Sigmoid colon (tissue), 7 donors: ENCODE measurements at places on chromosomes 2 and 18.

- H3K4me3 ChIP-seq = no peak overlapping the region
- no peak for DNase-seq
- H3K36me3 ChIP-seq = no peaks in the 10 kb centered on the region
- H3K27ac ChIP-seq = no peak overlapping the region
- no peaks in the 10 kb centered on the region for H3K27me3 ChIP-seq
These were observed 24.9 kb downstream of the ASAP2 start for GRCh38 chr2:9231291-9232165.

GRCh38 chr2:239149501-239149900, 251.3 kb downstream of the HDAC4 start:
- peak overlapping the region; percentile 81 for H3K27ac ChIP-seq
- peaks cover 23% of the 10 kb centered on the region for H3K4me1 ChIP-seq
- peak; percentile 48 for DNase-seq
- H3K4me3 ChIP-seq = no peak overlapping the region

GRCh38 chr18:55950379-55951166, 362.6 kb upstream of the TCF4 start:
- no peak for DNase-seq
- H3K36me3 ChIP-seq = no peaks in the 10 kb centered on the region
- H3K4me1 ChIP-seq = no peaks in the 10 kb centered on the region
- H3K27me3 ChIP-seq = no peaks in the 10 kb centered on the region

DNA sequence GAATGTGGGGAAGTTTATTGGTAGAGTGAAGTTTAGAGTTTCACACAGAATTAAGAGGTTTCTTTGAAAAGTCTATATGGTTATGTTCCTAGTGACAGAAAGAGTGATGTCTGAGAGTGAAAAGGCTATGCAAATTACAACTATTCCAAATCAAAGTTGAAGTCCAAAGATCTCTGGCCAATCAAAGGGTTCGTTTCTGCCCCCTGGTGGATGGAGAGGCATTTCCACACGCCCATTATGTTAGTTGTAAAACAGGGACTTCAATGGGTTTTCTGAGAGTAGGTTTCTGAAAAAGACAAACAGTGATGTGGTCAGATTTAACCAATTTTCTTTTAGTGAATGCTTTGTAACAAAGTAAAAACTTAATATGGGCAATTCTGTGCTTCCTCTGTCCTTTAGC, 441.5 kb upstream of the POU3F3 start:
- H3K36me3 ChIP-seq = no peaks in the 10 kb centered on the region
- H3K27ac ChIP-seq = no peak overlapping the region
- no peak for DNase-seq
- H3K4me3 ChIP-seq = no peak overlapping the region
- H3K27me3 ChIP-seq = no peaks in the 10 kb centered on the region

- H3K4me3 ChIP-seq = no peak overlapping the region
- no peaks in the 10 kb centered on the region for H3K4me1 ChIP-seq
- H3K36me3 ChIP-seq = no peaks in the 10 kb centered on the region
- H3K27me3 ChIP-seq = no peaks in the 10 kb centered on the region
- no peak overlapping the region for H3K27ac ChIP-seq
These were observed 818.8 kb upstream of the GYPC start for GRCh38 chr2:125837128-125837527.

- H3K27ac ChIP-seq = peak overlapping the region; percentile 25
- H3K4me1 ChIP-seq = no peaks in the 10 kb centered on the region
- no peaks in the 10 kb centered on the region for H3K27me3 ChIP-seq
- no peaks in the 10 kb centered on the region for H3K36me3 ChIP-seq
These were observed 8.0 kb upstream of the SESTD1 start for GRCh38 chr2:179272406-179273192.
